ENCODE measurements at places on chromosomes 7 and 10.

DNA sequence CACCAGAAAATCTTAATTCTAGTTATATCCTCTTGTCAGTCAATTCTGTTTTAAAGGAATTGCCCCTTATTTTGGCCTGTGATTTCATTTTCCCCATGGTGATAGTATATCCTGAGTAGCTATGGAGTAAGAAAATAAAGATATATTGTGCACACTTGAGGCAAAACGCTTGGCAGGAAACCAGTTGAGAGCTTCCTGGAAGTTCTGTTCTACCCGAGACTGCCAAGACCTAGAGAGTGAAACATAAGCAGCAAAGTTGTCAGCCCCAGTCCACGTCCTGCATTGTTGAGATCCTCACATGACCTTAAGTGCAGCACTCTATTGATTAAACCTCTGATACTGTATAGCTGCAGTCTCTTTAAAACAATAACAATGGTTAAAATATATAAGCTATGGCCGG lies 235.2 kb downstream of the CDC14C start:
- no peak for DNase-seq

DNA sequence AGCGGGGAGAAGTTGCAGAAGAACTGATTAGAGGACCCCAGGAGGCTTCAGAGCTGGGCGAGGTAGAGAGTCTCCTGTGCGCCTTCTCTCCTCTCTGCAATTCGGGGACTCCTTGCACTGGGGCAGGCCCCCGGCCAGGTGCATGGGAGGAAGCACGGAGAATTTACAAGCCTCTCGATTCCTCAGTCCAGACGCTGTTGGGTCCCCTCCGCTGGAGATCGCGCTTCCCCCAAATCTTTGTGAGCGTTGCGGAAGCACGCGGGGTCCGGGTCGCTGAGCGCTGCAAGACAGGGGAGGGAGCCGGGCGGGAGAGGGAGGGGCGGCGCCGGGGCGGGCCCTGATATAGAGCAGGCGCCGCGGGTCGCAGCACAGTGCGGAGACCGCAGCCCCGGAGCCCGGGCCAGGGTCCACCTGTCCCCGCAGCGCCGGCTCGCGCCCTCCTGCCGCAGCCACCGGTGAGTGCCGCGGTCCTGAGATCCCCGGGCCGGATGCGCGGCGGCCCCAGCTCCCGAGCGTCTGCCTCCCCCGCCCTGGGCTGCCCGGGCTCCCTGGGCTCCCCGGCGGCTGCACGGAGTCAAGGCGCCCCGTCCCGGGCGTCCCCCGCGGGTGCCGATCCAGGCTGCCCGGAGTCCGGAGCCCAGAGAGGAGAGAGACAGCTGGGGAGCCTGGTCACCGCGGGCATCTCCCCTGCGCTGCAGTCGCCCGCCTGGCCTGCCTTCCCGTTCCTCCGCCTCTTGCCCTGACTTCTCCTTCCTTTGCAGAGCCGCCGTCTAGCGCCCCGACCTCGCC lies at the start of gene PLAU:
TSS of gene PLAU (plus strand) at position 369 of the 789 bp plus-strand sequence. CDS start 424 bp downstream, outside the sequence.
- no peak for DNase-seq

DNA sequence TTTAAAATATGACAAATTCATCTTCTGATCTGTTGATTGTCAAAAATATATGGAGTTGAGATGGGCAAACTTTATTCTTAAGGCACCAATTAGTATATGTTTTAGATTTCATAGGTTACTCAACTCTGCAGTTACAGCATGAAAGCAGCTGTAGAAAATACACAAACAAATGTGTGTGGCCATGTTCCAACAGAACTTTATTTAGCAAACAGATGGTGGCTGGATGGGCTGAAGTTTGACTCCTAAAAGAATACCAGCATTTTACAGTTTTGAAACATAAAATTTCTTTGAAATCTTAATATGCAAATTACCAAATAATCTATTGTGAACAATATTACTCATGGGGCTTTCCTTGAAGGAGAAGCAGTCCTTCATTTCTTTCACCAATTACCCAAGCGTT lies 1206.0 kb upstream of the LRRTM3 start:
- DNase-seq: no peak

DNA sequence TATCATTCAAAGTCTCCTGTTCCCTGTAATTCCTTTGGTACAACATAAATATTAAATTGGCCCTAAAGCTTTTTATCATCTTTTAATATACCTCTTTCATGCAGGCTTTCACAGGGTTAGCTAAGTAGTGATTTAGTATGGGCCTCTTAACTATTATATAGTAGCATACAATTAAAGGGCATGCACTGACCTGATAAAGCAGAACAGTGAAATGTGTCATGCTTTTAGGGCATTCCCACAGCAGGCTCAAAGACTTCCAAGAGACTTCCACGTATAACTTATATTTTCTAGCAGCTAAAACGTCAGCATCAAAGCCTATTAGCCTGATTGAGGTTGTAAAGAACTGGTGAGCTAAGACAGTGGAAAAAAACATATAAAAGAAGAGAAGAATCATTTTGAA lies 35.3 kb downstream of the SAMD8 start:
- DNase-seq: no peak

- DNase-seq: no peak
These were observed 84.5 kb upstream of the C10orf90 start for GRCh38 chr10:126754966-126755365.

- DNase-seq: no peak
These were observed 20.6 kb downstream of the PALD1 start for GRCh38 chr10:70498970-70499835.

GRCh38 chr10:132107186-132107948 lies 41.6 kb downstream of the JAKMIP3 start:
- DNase-seq: no peak

DNA sequence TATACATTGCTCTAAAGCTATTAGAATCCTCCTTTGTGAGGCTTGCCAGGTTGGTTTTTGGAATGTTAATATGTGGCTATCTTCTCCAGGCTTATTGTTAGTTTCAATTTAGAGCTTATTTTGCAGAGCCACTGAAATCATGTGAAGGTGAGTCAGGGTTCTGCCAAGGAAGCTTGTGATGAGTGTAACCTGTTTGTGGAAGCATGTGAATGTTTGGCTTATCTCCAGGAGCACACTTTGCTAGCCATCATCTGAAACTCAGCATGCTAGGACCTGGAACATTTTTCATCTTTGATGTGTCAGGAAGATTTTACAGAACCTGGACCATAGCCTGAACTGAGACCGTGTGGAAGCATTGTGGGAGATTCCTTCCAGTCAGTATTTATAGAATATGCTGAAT lies 197.3 kb downstream of the PPP1R9A start:
- DNase-seq: no peak

GRCh38 chr10:80697926-80698325 lies 160.2 kb downstream of the SH2D4B start:
- DNase-seq: no peak

DNA sequence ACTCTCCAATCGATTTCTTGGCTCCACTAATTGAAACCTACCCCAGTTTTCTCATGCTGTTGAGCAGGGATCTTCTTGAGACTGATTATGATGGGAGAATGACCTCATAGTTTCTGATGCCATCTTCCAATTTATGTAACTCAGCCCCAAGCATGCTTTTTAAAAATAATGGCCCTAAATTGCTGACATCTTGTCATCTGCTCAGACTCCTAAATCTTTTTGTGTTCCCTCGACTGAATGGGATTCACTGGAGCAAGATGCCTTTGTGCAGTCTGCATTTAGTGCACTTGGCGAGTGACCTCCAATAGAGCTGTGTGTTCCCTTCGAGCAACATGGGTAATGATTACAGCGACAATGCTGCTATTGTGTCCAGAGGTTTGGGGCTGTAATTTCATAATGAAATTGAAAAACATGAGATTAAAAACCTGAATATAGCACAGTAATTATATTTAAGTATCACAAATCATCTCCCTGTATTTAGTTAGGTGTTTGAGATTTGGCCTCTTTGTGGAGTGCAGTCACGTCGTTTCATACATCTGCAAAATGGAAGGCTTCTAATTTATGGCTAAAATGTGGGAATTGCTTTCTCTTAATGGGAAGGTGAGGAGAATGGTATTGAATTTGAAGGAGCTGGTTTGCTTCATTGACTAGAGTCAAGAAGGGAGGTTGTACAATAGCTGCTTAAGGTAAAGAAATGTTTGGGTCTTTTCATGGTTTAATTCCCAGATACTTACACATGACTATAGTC lies 192.9 kb downstream of the AUTS2 start:
- no peak for DNase-seq

DNA sequence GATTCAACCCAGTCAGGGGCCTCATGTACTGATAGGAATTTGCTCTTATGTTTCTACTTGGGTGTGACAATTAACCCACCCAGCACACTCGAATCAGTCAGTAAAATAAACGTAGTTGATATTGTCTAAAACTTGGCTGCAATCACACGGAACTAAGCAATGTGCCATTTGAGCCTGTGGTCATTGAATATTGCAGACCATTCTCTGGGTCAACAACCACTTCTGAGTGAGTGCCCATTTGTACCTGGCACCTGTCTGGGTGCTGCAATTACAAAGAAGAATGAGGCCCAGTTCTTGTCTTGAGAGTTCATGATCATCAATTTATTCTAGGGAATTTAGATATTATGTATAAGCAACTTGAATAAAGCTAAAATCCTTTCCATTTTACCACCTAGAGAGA lies 29.8 kb downstream of the NPY start:
- DNase-seq: no peak

DNA sequence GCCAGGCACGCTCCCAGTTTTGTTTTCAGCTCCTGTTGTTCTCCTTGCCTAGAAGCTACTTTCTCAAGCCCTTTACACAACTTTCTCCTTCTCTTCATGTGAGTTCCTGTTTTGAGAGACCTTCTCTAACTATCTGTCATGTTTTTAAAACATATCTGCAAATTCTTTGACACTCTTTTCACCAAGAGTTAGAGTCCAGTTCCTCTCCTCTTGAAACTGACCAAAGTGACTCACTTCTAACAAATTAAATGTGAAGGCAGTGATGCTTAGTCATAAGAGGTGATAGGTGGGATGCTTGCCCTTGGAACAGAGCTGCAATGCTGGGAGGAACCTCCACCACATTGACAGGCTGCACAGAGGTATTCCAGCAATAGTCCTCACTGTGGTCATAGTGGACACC lies 25.3 kb downstream of the ZSCAN25 start:
- no peak for DNase-seq

GRCh38 chr10:126160571-126160970 lies 227.7 kb downstream of the ADAM12 start:
- no peak for DNase-seq

DNA sequence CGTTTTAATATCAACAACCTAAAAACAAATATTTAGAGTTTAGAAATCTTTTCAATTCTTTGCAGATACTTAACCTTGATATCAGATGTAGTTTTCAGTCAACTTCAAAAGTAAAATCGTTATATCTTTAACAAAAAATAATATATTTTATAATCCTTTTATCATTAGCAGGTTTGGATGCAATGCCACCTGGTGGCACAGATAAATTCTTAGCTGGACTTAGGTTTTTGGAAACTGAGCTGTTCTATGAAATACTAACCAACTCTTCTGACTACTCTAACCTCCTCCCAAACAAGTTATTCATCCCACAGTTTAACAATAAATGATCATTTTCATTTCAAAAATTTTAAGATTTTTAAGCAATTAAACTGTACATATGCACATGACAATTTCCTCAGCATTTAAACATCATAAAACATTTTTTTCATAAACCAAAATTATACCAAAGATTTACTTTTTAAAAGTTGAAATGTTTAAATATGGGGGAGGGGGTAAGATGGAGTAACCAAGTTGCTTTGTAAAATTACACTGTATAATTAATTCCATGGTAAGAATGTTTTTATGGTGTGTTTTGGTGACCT lies 56.9 kb downstream of the HIBADH start:
- no peak for DNase-seq

DNA sequence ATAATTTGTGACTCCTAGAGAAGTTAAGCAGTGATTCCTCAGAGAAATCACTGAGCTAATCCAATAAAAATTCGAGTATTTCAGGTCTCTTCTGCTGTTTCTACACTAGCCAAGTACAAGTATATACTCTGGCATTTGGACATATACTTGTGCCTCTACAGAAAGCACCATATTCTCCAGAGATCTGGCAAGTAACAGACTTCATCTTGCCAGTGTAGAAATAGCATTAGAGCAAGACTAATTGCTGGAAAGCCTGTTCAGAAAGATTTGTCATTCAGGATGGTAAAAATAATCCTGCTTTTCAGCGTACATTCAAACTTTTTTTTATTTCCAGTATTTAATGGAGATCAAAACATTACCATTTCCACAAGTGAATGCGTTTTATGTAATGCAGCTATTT lies 410.8 kb upstream of the ETV1 start:
- no peak for DNase-seq

GRCh38 chr7:131385039-131385605 lies 57.4 kb downstream of the MKLN1 start:
- no peak for DNase-seq

GRCh38 chr7:51000956-51001355 lies 218.3 kb upstream of the GRB10 start:
- DNase-seq: no peak

- DNase-seq: no peak
These were observed 127.6 kb downstream of the NEBL start for GRCh38 chr10:20769481-20769880.

DNA sequence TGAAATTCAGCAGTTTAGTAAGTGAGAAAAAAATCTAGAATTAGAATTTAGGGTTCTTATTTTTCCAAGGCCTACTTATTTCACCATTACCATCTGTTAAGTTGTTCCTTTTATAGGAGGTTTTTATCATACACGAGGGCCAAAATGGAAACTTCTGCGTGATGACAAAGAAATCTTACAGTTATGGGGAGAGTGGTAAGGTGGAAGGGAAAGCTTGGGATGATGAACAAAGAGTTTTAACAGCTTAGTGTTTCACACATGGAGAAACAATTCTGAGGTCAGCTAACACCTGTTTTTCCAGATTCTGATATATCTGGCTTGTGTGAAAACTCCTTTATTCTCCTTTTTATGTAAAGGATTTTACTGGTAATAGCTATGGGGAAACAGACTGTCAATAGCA lies 49.8 kb upstream of the SEMA3C start:
- no peak for DNase-seq

DNA sequence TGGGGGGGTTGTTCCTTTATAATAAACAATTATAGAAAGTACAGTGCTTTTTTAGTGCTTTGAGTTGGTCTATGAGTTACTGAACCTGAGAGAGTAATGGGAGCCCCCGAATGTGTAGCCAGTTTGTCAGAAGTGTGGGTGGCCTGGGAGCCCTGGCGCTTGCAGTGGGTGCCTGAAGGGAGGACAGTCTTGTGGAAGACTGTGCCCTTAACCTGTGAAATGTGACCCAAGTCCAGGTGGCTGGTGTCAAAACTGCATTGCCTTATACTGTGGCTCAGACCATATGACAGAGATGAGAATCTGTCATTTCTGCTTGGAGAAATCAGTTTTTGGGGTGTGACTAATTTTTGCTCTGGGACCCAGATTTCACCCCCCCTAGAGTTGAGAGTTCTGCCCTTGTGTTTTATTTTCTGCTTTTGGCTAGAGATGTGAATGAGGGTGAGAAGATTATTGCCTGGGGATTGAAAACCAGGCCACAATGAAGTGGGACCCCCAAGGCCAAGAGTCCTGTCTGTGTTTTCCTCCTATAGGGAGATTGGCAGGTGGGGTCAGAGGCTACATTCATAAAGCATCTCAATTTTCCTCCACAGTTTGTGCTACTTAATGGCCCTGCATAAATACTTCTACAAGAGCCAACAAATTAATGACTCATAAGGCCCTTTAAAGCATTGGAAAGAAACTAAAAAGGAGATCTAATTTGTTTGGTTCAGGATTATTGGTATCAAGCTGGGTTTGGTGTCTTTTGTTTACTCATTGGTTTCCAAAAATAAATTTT lies 24.1 kb upstream of the CARD11 start:
- DNase-seq: no peak

Data from activated naive CD4-positive, alpha-beta T cell (primary cell).